ENCODE measurements at places on chromosomes 12 and 14.

DNA sequence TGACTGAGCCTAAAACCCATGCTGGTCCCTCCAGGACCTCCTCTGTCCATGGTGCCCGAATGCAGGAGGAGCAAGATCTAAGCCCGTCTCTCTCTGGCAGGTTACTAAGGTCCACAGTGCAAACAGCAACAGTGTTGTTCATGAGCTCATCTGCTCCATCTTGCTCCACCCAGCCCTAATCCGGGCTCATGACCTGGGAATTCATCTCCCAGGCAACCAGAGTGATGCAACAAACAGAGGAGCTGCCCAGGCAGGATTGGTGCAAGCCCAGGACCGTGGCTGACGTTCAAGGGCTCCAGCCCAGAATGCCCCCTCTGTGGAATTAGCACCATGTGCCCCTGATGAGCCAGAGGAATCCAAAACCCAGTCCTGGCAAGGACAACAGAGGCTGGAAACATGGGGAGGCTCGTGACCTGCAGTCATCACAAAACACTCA lies 29.9 kb downstream of the HSPB8 start:
- no peak for DNase-seq

DNA sequence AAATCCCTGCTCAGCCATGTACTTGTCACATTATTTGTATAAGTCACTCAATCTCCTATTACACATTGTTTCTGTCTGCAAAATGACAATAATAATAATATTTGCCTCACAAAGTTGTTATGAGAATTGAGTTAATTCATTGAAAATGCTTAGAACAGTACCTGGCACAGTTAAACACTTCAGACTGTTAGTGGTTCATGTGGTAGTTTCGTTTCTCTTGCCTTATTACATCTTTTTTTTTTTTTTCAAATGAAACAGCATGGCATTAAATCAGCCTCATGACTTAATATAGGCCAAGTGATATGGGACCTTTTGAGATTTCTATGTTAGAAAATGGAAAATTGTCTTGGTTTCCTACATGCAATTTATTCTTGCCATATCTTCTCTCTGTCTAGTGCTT lies 71.0 kb upstream of the CRY1 start:
- no peak for DNase-seq

DNA sequence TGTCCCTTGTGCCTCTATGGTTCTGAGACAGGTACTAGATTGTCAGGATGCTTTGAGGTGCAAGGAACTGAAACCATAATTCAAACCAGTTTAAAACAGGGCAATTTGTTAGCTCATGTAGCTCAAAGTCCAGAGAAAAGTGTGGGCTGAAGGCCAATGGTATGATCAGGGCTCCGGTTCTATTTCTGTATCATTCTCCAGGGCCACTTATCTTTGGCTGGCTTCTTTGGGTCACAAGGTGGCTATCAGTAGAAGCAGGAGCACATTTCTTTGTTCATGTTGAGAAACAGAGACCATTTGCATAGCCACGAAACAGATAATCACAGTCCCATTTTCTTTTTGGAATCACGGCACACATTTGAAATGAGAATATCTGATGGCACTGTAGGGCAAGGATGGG lies 294.9 kb downstream of the ETNK1 start:
- DNase-seq, result no peak

DNA sequence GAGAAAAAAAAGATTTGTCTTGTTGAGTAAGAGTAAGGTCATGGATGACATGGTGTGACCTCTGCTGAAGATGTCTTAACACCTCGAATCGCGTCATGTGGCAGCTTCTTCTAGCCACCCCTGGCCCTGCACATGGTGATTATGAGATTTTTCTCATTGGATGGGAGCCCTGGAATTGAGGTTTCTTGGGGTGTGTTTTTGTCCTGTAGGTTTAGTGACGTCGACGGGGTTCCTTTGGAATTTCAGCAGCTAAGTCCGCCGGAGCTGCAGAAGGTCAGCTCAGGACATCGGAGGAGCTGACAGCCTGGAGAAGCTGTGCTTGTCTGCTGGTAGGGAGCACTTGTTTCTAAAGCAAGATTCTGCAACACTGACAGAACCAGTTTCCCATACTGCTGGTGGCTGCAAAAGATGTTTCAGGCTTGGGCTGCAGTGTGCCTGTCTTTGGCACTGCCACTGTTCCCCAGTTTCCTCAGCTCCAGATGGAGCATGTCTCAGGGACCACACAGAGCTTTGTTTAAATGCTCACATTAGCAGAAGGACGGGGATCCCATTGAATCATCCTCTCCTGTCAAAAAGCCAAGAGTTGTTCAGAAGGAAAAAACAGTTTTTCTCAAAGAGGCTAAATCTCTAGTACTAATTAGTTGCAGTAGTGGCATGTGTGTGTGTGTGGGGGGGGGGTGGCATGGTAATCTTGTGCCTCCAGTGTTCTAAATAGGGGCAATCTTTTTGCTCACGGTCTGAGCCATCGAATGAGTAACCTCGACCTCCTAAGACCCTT lies 5.2 kb upstream of the FOS start:
- no peak for DNase-seq

DNA sequence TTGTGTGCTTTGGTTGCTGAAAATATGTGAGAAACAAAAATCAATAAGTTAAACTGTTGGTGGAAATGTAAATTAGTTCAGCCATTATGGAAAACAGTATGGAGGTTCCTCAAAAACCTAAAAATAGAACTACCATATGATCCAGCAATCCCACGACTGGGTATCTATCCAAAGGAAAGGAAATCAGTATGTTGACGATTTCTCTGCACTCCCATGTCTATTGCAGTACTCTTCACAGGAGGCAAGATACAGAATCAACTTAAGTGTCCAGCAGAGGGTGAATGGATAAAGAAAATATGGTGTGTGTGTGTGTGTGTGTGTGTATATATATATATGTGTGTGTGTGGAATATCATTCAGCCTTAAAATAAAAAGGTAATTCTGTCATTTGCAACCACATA lies 159.5 kb downstream of the PTPRO start:
- no peak for DNase-seq

- no peak for DNase-seq
Observed at GRCh38 chr14:69612783-69613130, 1.4 kb downstream of the SUSD6 start.

- no peak for DNase-seq
Observed at GRCh38 chr12:130014485-130014807, 110.6 kb upstream of the TMEM132D start.

DNA sequence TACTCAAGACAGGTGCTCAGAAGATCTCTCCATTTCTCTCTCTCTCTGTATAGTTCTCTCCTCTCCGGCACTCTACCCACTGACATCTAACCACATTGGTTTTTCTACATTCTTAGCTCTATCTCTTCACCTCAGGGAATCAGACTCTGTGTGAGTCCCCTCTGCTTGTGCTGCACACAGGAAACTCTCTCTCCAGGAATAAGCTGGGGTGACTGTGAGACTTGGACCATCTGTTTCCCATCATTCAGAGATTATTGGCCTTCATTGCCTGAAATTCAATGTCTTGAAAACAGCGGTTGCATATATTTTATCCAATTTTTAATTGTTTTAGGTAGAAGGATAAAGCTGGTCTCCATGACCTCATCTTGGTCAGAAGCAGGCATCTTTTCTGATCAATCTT lies 105.0 kb downstream of the SLC35F4 start:
- no peak for DNase-seq

GRCh38 chr14:55142466-55142865 lies 13.4 kb downstream of the LGALS3 start:
- DNase-seq, result no peak

DNA sequence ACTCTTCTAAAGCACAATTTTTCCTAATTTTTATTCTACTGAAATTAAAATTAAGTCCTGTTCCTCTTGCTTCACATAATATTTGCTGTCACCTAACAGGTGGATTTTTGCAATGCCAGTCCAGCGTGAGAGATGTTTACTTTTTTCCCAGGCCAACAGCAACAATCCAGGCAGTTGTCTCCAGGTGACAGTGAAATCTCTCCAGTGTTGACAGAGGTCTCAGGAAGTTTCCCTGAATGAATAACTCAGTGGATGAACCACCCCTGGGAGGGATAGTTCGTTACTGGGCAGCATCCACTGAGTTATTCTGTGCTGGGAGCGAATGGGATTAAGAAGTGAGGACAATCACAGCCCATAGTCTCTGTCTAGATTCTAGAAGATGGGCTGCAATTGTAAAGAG lies 7.1 kb upstream of the NT5DC3 start:
- DNase-seq, result no peak

All from stimulated activated CD8-positive, alpha-beta memory T cell treated with anti-CD3 and anti-CD28 coated beads, Interleukin-12 subunit alpha, Interleukin-12 subunit beta, amount 100 ng/mL, for 1 hour (primary cell).